ENCODE measurements at places on chromosomes 11 and 22. TPM values are rescaled to one million over a fixed set of nuclear protein-coding genes. Genes with fewer than 3 reads are reported as not detected.

Gene KRTAP5-1
- total RNA-seq: not detected

Gene APLNR
- total RNA-seq: not detected

Gene TMEM25
- total RNA-seq: 0.40 TPM

Gene PLEKHB1
- 0.15 TPM for total RNA-seq

Gene THAP12
- total RNA-seq: 53.4 TPM

Gene SLC43A3
- total RNA-seq: not detected

Gene CDON
- 3.7 TPM for total RNA-seq

Gene MS4A4A
- not detected for total RNA-seq

Gene PRODH
- total RNA-seq: 0.23 TPM

Gene LRRC55
- not detected for total RNA-seq

Gene DDI1
- total RNA-seq: not detected

Gene SYT12
- total RNA-seq: 0.52 TPM

Gene OR8A1
- not detected for total RNA-seq

Gene CCDC81
- total RNA-seq: 1.7 TPM

Gene PANX3
- not detected for total RNA-seq

Gene MAPK8IP2
- total RNA-seq: 0.06 TPM

Gene OSBP
- 21.7 TPM for total RNA-seq

Gene ZP1
- not detected for total RNA-seq

Gene ASPHD2
- 0.77 TPM for total RNA-seq

Gene DLG2
- total RNA-seq: 115 TPM

Gene ISX
- not detected for total RNA-seq

Gene HBE1
- total RNA-seq: 0.29 TPM

Gene BRSK2
- 4.2 TPM for total RNA-seq

Gene CALCB
- 0.26 TPM for total RNA-seq

Gene AAMDC
- 6.7 TPM for total RNA-seq

Gene RAB30
- total RNA-seq: 2.6 TPM

Gene POU2AF3
- 0.26 TPM for total RNA-seq

Gene C11orf86
- total RNA-seq: not detected

Gene MGAT3
- total RNA-seq: 0.02 TPM

Gene ZMAT5
- total RNA-seq: 14.3 TPM

Gene MRTFA
- 8.3 TPM for total RNA-seq

Gene ARRB1
- total RNA-seq: 2.2 TPM
